ENCODE measurements at places on chromosomes 13 and 19.

- no peak for DNase-seq
These were observed 286.7 kb upstream of the SLITRK6 start for GRCh38 chr13:86085890-86086289.

GRCh38 chr19:48539503-48540096 lies 12.4 kb upstream of the SULT2B1 start:
- DNase-seq = no peak

- DNase-seq = no peak
These were observed 444.8 kb downstream of the FOXO1 start for GRCh38 chr13:40221460-40222201.

DNA sequence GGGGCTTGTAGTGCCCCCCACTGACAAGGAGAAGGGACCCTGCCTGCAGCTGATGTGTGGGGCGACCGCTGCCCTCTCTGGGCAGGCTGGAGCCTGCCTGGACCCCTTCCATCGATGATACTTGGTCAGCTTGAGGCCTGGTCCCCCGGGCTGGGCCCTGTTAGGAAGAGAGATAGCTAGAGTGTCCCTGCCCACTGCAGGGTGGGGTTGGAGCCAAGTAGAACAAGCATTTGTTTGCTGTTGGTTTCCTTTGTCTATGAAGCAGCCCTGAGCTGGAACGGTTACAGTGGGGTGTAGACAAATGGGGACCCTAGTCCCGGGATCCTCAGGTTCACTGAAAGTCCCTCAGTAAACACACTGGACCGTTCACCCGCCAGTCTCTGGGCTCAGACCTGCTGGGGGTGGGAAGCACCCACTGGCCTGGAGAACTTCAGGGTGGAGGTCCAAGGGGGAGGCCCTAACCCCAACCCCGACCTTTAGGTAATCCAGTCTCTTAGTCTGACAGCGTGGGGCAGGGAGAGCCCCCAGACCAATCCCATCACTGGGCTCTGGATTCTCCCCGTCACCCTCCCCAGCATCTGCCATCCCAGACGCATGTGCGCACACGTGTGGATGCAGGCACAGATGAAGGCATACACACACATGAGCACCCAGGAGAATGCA lies 204.8 kb upstream of the ZNF536 start:
- DNase-seq = no peak

DNA sequence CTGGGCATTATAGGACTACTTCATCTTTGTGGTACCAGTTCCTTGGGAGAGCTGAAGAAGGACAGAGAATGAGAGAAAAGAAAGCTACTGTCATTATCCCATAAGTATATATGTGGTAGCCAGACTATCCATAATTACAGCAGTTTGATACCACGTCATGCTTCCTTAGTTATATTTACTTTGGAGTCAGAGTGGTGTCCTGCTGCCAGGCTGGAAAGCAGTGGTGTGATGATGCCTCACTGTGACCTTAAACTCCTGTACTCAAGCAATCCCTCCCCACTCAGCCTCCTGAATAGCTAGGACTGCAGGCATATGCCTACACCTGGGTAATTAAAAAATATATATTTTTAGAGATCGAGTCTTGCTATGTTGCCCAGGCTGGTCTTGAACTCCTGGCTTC lies 57.8 kb downstream of the WTIP start:
- no peak for DNase-seq

- no peak for DNase-seq
These were observed 541 bp upstream of the RSPH6A start for GRCh38 chr19:45815481-45816216.

DNA sequence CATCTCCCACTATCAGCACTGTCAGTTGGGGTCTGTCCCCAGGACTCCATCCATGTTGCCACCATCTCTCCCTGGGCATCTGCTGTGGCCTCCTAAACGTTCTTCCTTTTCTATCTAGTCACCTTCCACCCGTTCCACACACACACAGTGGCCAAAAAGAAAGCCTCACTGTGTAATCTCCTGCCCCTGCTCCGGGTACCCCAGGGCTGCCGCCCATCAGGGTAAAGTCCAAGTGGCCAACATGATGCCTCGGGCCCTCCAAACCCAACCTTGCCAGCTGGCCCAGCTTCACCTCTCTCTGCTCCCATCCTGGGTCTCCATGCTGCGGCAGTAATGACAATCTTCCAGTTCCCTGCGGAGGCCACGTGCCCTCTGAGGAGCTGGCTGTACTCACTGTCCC lies 29.4 kb upstream of the PEG3 start:
- no peak for DNase-seq

GRCh38 chr13:49836516-49836915 lies 44.0 kb upstream of the KPNA3 start:
- DNase-seq = no peak

- DNase-seq = no peak
These were observed 69.7 kb downstream of the SLC7A1 start for GRCh38 chr13:29525757-29526156.

- no peak for DNase-seq
These were observed 179.4 kb downstream of the NDFIP2 start for GRCh38 chr13:79660361-79660760.

DNA sequence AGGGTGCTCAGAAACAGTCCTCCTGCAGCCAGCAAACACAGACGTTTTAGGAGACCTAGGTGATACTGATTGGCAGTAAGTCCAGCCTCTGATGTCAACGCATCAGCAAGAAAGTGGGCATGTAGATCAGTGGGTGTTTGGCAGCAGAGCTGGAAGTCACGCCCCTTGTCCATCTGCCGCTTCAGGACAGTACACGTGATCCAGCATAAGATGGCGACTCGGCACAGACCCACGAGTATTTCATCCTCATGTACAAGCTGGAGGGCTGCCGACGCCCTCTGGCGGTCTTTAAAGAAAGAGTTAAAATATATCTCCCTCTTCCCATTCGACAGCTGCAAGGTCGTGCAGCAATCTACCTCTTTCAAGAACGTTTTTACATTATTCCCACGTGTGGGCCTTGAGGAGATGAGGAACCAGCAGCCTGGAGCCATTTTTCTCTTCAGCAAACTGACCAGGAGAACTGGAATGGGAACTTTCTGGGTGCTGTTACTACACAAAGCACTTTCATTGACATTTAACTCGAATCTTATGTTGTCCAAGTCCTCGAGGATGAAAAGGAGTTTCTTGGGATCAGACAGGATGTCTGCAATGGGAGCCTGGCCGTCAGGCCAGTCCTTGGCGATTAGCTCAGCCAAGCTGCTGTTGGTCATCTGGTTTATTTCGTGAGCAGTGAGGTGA lies 22.3 kb downstream of the NLRP11 start:
- peak; percentile 1 for DNase-seq
